Stimulated activated CD4-positive, alpha-beta T cell treated with anti-CD3 and anti-CD28 coated beads, TNF-alpha, amount 100 ng/mL, for 48 hours (primary cell): ENCODE measurements at places on chromosomes 2 and 18.

GRCh38 chr2:230068016-230068650 is 591 bp downstream of the SLC16A14 start:
- DNase-seq, result no peak

DNA sequence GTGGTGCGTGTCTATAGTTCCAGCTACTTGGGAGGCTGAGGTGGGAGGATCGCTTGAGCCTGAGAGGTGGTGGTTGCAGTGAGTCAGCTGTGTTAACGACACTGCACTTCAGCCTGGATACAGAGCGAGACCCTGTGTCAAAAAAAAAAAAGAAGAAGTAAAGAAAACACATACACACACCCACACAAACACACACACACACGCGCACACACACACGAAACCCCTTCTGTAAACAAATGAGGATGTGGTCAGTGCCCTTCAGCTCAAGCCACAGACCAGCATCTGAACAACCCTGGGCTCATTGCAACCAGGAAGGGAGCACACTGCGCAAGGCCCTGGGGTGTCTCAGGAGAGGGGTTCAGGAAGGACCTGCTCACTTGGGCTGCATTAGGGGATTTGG is 47.9 kb upstream of the KCNF1 start:
- DNase-seq, result no peak

DNA sequence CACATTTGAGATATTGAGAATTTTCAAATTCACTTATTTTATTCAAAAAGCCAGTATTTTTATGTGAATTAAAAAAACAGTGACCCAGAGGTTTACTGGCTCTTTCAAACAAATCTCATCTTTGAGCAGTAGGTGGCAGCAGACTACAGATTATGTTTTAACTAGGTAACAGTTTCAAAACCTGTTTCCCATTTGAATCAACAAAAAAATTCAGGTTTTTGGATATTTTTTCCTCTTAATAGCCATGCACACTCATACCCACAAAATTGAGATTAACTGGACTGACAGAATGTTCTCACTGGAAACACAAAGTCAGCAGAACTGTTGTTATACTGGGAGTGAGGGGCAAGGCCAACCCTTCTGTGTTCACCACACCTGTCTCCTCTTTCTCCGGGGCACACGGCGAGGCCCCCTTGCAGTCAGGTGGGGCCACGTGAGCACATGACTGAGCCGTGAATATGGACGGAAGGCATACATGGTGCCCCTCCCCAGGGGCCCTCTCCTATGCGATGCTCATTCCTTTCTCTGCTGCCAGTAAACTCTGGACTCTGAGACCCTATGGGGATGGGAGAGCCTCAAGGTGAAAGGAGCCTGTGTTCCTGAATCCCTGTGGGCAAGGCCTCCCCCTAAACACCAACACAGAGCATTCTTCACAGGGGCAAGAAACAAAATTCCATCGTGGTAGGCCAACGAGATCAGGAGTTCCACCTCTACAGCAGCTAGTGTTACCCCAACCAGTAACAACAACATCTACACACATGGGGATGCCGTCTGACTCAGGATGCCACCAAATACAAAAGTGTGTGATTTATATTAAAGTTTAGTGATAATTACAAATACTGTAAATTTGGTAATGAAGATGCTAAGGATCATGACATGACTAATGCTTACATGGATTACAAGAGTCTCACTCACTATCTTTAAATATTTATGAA is 80.4 kb downstream of the LPIN2 start:
- DNase-seq, result peak; percentile 24

- no peak for DNase-seq
Observed at GRCh38 chr2:70920367-70920715, 15.4 kb upstream of the ATP6V1B1 start.

GRCh38 chr2:173076581-173077345 is 1.1 kb downstream of the MAP3K20 start:
- DNase-seq, result no peak

DNA sequence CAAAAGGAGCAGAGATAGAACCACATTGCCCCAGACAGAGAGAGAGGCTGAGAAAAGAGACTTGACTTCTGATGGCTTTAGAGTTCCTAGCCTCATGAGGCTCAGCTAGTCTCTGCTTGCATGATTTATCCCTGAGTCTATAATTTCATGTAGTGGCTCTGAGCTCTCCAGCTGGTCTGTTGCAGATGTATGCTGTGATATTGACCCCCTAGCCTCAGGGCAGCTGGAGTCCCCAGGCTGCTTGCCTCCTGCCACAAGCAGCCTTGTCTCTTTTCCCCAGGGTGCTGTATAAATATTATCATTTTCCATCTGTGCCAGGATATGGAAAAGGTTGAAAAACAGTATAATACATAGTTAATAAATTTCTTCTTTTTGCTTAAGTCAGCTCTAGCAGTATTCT is 467.6 kb upstream of the CWC22 start:
- DNase-seq, result no peak

- no peak for DNase-seq
Observed at GRCh38 chr2:179675435-179675834, 186.0 kb downstream of the ZNF385B start.

DNA sequence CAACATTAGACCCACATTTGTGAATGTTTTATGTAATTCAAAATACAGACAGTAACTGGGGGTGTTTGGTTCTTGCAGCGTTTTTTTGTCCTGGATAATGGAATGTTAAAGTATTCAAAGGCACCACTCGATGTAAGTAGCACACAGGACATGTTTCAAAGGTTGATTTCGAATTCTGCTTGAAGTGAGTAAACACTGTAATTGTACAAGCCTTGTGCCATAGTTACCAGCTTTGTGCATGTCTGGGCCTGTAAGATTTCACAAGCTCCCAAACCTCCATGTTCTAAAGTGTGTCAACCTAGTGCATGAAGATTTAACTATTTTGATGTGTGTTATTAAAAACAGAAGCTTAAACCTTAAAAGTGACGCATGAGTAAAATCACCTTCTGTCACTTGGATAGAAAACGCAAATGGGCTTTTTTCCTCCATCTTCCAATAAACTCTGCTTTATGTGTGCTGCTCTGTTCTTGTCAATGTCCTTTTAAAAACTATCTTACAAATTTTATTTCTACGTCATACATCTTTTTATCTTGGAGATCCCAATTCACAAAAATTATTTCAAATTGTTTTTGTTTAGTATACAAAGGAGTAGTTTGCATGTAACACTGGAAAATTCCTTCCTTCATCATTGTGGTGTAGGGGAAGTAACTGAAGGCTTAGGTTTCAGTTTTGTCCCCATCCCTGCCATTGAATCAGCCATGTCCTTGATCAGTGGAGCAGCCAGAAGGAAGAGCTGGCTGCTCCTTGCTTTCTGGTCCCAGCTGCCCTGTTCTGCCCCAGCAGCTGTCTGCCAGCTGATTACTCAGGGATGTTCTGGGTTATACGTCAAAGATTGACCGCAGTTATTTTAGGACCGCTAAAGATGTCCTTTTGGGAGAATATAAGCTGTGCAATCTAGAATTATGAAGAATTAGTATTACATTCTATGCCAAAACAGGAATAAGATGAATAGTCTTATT is 119.2 kb downstream of the PRKRA start:
- no peak for DNase-seq

GRCh38 chr2:201073071-201073470 is 1.3 kb downstream of the NDUFB3 start:
- no peak for DNase-seq

GRCh38 chr2:232927793-232928550 is 57.9 kb downstream of the SNORC start:
- DNase-seq, result no peak

GRCh38 chr2:68961380-68961779 is 8.7 kb upstream of the GKN2 start:
- no peak for DNase-seq

- no peak for DNase-seq
Observed at GRCh38 chr2:223815186-223815883, 22.0 kb downstream of the AP1S3 start.

DNA sequence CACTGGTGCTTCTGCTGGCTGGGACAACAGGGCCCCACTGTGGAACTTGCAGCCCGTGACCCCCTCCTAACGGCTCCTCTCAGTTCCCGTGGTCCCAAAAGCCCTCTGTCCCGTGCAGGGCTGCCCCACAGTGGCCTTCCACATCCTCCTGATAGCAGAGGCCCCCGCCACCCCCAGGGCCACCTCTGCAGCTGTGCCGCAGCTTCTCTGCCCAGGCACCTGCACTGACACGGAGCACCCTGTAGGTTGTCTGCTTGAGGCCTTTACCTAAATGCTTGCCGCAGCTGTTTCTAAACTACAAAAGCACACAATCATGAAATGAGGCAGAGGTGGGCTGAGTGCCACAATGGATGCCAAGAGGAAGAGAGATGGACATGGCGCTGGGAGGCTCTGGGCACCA is 13.5 kb upstream of the GRHL1 start:
- no peak for DNase-seq

DNA sequence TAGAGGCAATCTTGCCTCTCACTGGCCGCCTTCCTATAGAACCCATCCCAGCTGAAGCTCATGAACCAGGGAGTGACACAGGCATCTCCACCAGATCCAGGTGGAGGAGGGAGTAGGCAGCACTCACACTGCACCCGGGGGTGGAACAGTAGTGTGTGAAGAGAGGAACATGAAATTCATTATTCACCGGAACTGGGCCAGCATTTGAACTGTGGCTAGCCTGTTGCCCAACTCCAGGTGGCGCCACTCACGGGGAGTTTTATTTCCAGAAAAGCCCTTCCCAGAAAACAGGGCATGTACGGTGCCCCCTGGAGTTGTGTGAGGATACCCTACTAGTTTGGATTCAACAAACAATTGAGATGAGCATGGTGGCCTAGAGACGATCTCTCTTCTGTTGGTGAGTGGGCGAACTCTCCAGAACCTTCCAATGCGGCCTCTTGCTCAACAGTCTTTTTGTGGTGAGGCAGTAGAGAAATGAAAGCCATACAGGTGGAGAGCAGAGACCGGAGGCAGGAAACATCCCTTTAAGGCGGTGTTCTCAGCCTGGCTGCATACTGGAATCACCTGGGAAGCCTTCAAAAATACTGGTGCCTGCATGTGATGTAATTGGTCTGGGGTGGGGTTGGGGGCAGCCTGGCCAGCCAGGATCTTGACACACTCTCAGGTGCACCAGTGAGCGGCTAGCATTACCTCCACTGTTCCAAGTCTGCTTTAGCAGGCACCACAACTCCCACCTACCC is 73.5 kb upstream of the NEDD4L start:
- no peak for DNase-seq
